Astrocyte (in vitro differentiated cells and primary cell): ENCODE measurements at places on chromosomes 6 and 20.

DNA sequence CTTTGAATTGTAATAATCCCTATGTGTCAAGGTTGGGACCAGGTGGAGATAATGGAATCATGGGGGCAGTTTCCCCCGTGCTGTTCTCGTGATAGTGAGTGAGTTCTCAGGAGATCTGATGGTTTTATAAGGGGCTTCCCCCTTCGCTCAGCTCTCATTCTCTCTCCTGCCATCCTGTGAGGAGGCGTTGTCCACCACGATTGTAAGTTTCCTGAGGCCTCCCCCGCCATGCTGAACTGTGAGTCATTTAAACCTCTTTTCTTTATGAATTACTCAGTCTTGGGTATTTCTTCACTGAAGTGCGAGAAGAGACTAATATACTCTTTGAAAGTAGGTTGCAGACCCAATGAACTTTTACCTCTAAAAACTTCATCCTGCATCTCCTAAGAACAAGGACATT is 39.2 kb upstream of the KCNG1 start:
- no peak for DNase-seq

GRCh38 chr6:89527634-89528033 is 94.7 kb downstream of the ANKRD6 start:
- no peak for DNase-seq

DNA sequence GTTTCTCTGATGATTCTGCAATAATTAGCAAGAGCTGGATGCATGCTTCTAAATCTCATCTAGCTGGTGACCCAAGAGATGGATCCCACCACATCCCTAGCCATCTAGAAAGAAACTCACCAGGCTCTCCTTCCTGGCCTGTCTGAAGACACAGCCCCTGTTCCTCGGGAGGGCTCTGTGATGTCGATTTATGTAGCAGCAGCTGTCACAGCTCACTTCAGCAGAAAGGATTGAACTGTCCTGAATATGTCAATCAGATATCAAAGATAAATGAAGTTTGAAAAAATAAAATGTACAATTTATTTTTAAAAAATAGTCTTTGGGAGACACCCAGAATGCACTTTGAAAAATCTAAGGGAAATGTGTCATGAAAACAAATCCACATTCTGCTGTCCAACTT is 67.3 kb upstream of the TSHZ2 start:
- DNase-seq: no peak

DNA sequence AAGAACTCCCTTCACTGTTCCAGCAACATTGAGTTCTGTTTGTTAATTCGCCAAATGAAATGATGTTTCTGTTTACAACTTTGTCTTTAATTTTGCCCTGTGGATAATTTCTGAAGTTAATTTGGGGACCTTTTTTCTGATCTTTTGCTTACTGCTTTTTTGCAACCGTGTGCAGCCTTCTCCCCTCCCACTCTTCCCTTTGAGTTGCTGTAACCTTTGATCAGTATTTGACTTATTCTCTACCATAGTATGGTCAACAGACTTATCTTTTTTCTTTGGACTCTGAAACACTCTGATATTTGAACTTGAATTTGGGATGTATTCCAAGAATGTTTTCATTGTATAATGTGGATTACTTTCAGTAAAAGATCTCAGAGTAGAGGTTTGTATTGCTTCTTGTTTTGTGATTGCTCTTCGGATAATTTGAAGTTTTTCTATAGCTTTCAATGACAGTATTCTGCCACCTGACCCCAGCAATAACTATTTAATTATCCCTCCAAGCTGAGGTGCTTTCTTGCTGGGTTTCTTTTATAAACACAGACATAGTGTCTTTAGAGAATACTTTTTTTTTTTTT is 46.2 kb downstream of the LRRN4 start:
- DNase-seq: no peak

DNA sequence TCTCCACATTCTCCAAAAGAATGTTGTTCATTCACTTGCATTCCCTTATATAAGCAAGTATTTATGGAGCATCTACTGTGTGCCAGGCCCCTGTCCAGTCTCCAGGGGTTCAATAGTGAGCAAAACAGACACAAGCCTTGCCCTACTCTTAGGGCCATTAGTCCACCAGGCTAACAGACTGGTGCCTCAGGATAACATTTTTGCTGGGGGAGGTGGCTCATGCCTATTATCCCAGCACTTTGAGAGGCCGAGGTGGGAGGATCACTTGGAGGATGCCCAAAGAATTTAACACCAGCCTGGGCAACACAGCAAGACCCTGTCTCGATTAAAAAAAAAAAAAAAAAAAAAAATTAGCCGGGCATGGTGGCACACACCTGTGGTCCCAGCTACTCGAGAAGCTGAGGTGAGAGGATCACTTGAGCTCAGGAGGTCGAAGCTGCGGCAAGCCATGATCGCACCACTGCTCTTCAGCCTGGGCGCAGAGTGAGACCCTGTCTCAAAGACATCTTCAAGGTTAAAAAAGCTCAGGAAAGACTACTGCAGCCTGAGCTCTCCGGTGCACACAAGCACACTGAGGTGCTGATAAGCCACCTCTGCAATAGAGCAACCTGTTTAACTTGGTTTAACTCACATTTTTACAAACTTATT is 19.9 kb downstream of the CAPN11 start:
- no peak for DNase-seq

DNA sequence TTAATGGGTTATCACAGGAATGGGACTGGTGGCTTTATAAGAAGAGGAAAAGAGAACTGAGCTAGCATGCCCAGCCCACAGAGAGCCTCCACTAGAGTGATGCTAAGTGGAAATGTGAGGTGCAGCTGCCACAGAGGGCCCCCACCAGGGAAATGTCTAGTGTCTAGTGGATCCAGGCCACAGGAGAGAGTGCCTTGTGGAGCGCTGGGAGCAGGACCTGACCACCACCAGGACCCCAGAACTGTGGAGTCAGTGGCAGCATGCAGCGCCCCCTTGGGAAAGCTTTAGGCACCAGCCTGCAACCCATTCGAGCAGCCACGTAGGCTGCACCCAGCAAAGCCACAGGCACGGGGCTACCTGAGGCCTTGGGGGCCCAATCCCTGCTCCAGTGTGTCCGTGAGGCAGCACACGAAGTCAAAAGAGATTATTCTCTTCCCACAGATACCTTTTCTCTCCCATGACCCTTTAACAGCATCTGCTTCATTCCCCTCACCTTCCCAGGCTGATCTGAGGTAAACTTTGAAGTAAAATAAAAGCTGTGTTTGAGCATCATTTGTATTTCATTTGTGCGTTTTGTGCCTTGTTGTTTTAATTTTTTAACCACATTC is 4.4 kb downstream of the HLA-E start:
- no peak for DNase-seq

DNA sequence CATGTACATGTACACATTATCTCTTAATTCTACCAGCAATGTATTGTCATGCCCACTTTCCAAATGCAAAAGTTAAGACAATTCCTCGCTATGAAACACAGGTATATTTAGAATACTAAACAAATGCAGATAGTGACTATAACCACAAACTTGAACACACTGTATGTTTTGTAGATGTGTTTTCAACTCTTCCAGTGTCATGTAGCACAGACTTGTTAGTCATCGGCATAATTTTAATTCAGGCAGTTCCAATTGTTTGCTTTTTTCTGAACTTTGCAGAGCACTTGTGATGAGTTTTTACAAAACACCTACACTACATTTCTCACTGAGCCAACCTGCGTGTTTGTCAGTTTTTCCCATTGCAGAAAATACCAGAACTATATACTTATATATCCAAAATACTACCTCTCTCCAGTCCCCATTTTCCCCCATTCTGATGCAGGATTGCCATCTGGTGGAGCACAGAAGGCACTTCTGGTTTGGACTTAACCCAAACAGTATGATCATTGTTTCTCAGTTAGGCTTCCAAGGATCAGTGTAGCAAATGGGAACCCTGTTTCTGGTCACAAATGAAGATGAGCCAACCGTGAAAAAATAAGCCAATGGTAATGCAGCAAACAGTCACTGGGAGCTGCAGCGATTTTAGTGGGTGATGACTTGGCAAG is 143.4 kb downstream of the ADGRB3 start:
- DNase-seq: peak; percentile 39

DNA sequence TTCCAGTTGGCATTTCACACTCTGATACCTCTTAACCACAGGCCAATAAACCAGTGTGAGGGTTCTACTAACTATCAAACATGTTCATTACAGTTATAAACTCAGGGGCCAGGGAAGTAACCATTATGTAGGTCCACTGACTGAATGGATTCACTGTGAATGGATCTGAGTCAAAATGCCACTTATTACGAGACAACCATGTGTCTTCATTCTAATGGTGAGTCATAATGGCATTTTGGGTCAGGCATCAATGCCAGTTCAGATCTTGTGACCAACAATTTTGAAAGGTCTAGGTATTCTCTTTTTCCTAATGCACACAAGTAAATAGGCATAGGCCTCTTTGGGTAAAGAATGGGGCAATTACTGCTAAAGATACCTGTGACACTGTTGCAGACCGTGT is 112.2 kb upstream of the HEY2 start:
- DNase-seq: no peak

- DNase-seq: peak; percentile 57
Measured at GRCh38 chr20:47438464-47439381, 63.0 kb upstream of the NCOA3 start.

DNA sequence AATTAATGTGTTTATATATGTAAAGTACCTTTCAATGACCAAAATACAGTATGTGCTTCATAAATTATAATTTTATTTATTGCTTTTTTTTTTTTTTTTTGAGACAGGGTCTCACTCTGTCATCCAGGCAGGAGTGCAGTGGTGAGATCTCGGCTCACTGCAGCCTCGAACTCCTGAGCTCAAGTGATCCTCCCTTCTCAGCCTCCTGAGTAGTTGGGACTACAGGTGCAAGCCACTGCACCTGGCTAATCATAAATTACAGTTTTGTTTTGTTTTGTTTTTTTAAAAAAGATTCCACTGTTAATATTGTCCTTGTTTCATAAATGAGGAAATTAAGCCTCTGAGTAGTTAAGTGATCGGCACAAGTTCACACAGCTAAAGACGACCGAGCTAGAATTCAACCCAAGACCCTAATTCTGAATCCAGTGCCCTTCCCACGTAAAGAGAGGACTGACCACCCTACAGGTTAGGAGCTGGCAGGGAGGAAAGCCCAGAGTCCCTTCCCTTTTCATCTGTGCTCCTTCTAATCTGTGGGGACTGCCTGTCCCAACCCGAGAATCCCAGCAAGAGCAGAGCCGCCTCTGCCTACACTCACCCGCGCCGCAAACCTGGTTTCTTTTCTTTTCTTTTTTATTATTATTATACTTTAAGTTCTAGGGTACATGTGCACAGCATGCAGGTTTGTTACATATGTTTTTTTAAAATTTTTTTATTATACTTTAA is 8.5 kb upstream of the GDF5 start:
- no peak for DNase-seq

- DNase-seq: peak; percentile 58
Measured at GRCh38 chr6:138410972-138411880, 7.2 kb downstream of the HEBP2 start.

DNA sequence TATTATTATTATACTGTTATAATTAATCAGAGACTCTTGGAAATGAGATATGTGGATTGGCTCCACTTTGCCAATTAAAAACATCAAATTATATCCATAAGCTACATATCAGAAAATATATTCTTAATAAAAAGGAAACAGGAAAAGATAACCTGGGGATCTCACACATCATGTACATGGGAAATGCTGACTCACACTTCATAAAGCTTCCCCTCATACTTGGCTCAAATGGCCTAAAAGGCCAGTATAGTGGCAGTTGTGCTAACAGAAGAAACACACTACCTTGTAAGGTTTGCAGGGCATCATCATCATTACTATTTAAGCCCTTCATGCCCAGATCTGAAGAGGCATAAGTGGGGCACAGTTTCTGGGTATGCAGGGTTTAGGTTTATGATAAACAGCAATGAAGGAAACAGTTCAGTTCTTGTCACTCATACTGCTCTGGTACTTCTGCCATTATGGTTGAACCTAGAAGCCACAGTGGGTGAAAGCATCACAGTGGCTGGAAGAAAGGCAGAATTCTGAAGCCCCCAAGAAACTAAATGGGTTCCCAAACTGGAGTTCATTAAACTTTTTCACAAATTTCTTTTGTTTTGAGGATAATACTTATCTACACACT is 60.6 kb downstream of the BTBD9 start:
- DNase-seq: no peak

- no peak for DNase-seq
Measured at GRCh38 chr6:17591287-17591686, 8.8 kb upstream of the FAM8A1 start.

- no peak for DNase-seq
Measured at GRCh38 chr6:111865049-111865585, 8.1 kb downstream of the FYN start.

DNA sequence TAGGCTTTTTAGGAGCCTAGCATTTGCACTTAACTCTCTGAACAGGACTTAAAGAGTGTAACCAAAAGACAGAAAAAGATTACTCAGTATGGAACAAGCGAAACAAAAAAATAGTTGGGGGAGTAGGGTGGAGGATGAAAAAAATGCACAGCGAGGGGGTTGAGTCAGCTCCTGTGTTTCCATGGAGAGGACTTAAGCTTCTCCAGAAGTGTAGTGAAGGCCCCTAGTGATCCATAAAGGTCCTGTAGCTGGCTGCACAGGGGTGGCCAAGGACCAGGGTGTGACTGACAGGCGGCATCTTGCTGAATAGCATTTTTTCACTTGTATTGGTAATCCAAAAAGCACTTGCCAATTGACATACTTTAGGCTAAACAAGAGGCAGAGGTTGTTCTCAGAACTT is 533.9 kb downstream of the RFPL4B start:
- peak; percentile 85 for DNase-seq

DNA sequence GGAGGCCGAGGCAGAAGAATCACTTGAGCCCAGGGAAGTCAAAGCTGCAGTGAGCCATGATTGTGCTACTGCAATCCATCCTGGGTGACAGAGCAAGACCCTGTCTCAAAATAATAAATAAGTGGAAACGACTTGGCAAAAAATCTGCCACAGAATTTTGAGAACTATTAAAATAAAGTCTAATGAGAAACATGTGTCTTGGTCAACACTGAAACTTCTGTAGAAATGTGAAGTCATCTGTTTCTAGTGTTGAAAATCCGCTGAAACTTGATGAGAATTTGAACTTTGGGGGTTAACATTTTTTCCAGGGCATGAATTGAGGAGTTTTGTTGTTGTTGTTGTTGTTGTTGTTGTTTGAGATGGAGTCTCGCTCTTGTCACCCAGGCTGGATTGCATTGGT is 29.0 kb upstream of the BCLAF1 start:
- DNase-seq: no peak

- DNase-seq: no peak
Measured at GRCh38 chr6:21836277-21836676, 242.7 kb downstream of the SOX4 start.

DNA sequence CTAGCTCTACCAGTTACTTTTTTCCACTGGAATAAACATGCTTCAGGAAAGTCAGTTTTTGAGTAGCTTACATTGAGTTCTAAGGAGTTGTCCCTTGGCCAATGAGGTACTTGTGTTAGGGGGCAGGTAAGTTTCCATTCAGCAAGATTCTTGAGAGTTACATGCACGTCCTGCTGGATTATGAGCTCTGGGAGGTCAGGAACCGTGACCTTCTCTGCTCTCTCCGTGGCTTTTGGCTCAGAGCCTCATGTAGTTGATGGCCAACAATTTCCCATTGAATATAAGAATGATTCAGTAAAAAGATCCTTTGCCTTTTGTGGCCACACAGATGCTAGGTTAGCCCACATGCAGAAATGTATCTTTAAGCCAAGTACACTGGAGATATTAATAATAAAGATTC is 181.8 kb upstream of the RALGAPA2 start:
- DNase-seq: no peak
